Naive thymus-derived CD4-positive, alpha-beta T cell (primary cell): ENCODE measurements at places on chromosomes 7 and 10.

DNA sequence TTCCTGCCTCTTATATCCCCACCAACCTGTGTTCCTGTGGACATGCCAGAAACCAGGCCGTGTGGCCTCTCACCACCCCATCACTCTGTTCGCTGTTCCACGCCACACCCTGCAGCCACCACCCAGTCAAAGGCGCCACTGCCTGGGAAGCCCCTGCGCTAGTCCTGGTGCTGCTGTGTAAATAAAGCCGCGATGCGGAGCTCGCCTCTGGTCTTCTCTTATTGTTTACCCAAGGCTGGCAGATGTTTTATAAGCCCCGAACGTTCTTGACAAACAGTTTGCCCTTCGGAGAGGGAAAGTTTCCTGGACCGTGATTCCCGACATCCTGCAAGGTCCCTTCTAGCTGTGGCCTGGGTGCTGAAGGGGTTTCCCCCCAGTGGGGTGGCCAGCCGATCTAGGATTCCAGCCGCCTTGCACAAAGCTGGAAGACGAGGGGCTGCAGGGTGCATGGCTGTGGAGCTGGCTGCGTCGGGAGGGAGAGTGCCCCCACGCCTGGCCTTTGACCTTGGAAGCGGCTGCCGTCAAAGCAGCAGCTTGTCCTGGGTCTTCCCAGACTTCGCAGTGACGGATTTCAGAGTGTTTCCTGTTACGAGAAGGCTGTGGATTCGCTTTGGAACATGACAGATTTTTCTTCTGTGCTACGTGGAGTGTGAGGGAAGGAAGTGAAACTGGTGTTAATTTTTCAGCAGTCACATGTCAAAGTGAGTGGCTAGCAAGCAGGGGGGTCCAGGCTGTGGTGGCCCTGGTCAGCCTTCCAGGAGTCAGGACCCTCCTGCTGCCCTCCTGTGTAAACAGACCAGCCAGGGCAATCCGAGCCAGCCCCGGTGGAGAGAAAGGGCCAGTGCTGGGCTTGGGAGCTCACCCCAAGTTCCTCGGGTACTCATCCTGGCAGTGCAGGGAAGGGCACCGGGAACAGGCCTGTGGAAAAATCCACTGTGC lies 61.6 kb downstream of the LHPP start:
- DNase-seq, result no peak

DNA sequence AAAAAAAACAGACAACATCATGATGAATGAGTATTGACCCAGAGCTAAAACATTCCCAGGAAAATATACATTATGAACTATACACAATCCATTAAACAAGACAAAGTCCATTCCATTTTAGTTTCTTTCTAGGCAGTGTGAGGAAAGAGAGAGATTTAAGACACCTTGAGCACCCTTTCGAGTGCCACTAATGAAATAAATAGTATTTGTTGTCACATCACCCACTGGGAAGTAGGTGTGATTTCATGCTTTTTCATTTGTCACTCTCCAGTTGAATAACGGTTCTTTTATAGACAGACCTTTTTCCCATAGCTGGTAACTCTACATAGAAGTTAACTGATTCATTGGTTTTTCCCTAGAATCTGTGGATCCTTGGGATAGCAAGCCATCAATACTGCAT lies 29.9 kb upstream of the SEMA3A start:
- no peak for DNase-seq

DNA sequence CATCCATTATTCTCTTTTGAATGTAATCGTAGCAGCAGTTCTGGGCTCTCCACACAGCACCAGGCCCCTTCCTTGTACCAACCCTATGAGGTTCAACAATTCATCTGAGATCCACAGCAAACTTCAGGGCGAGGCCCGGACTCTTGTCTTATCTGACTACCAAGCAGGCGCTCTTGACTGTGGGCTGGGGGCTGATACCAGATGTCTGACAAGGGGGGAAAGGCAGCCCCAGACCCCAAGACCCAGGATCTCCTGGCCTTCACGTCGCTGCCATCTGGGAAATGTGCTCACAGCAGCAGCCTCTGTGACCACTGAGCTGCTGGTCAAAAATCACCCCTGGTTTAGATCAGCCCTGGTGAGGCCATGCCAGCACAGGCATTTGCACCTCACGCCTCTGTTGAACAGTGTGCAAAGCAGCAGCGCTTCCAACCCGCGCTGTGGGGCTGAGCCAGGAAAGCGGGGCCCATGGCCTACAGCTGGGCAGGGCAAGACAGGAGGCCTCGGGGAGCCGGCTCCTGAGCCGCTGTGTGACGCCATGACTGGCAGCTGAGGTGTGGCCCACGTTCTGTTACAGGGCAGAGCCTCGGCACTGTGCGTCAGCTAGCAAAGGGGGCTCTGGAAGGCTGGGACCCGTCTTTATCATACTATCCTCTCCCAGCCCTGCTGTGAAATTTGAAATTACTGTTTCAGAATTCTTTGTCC lies 143.9 kb downstream of the PAXIP1 start:
- no peak for DNase-seq

GRCh38 chr10:103812432-103812831 lies 42.9 kb downstream of the SH3PXD2A start:
- no peak for DNase-seq

DNA sequence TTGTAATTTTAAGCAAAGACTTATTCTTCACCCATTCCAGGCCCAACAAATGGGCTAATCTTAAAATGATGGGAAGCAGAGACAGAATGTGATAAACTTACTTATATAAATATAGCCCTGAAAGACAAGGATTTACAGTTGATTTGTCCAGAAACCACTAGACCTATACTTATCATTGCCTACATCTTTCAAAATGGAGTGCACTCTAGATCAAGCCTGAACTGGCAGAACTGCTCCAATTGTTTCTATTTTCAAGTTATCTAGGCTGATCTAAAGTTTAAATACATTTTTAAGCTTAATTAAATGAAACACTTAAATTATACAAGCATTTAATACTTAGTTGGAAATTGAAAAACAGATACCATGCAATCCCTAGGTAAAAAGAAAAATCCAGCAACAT lies 24.9 kb upstream of the PALS2 start:
- DNase-seq, result no peak

DNA sequence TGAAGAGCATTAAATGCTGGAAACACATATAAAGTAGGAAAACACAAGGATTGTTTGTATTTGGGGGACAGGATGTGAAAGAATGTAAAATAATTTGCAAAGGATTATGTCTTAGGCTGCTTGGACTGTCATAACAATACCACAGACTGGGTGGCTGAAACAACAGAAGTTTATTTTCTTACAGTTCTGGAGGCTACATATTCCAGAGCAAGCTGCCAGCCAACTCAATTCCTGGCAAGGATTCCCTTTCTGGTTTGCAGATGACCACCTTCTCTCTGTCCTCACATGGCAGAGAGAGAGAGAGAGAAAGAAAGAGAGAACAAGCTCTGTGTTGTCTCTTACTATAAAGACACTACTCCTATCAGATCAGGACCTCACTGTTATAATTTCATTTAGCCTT lies 8.8 kb upstream of the LAMB4 start:
- no peak for DNase-seq

GRCh38 chr7:121331574-121331973 lies 2.8 kb downstream of the WNT16 start:
- no peak for DNase-seq

DNA sequence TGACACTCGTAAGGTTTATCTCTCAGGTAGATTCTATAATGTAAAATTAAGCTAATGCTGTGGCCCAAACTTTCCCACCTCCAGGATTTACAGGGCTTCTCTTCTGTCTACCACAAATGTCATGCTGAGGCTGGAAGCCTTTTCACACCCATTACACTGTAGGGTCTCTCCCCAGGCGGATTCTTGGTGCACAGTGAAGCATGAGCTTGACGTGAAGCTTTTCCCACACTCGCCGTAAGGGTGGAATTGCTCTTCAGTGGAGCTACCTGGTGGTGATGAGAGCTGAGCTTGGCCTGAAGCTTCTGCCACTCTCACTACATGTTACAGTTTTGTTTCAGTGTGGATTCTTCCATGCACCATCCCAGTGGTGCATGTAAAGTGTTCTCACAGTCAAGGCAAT lies 11.4 kb downstream of the FAM200A start:
- no peak for DNase-seq

DNA sequence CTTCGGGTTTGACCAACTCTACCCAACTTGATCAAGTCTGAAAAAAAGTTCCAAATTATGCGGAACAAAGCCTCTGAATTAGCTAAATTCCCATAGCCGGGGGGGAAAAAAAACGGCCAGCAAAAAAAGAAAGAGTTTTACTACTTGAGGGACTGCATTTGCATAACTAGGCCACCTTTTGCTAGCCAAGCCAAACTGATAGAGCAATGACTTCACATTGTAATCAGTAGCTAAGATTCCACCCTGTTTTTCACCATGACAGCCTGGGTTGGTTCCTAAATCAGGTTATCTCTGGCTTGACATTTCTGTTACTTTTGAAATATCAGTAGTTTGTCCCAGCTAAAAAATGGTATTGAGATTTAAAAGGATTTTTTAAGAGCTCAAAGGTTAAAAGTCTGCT lies 31.4 kb upstream of the CREB3L2 start:
- no peak for DNase-seq

- no peak for DNase-seq
Observed at GRCh38 chr7:16734148-16734726, 19.3 kb upstream of the TSPAN13 start.

- no peak for DNase-seq
Observed at GRCh38 chr10:92972886-92973285, 87.7 kb upstream of the CYP26C1 start.

DNA sequence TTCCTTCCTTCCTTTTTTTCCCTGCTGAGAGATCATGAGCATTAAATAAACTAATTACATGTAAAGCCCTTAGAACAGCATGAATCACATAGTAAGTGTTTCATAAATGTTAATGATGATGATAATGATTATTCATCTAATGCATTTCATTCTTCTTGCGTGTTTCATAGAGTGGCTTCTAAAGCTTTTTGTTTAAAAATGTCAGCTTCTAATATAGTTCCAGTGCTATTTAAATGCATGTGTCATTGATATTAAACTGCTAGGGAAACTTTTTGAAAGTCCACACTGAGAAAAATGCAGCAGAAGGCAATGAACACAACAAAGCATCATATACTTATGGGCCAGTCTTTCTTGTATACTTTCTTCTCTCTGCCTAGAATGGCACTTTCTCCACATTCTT lies 894.8 kb downstream of the REEP3 start:
- no peak for DNase-seq

DNA sequence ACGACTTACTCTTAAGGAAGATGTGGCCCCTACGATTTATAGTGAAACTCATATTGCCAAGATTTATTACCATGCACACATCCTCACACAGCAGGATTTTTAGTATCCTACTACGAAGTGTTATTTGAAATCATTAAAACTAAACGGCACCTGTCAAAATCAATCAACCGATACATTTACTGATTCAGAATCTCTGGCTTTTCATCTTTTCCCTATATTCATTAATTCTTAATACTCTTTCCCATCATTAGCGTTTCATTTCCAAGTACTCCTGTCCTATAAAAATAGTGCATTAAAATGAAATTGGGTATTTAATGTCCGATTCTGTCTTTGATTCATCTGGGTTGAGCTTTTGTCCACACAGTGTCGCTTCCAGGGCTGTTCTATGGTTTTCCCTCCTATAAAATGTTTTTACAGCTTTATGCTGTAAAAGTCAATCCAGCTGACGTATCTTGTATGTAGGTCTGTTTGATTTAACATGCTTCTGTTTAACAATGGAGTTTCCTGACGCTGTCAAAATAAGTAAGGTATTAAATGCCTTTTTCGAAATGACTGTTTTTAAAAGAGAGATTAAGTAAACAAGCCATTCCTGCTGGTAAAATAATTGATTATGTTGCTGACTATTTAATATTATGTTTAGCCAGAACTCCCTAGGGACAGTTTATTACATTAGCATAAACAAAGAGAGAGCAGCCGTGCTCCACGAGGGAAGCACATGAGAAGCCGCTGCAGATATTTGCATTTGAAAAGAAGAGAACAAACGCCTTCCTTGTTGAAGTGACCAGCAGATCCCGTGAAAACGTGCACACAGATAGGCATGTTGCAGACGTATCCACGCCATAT lies 22.3 kb upstream of the SFMBT2 start:
- no peak for DNase-seq
